ENCODE measurements at places on chromosomes 1 and 21. TPM values are rescaled to one million over a fixed set of nuclear protein-coding genes. Genes with fewer than 3 reads are reported as not detected.

DNA sequence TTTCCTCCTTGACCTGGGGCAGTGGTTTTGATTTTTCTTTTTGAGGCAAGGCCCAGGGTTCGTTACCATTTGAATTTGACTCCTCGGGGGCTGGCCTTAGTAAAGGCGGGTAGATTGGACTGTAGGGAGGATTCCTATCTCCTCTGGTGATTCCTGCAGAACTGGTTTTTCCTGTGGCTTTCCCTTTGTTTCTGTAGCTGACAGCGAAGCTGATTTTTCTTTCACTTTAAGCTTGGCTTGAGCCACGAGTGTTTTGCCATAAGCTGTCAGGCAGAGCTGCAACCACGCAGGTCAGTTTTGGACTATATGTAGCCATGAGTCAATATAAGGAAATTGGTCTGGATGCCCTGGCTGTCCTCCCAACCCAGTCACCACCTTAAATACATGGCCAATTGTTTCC is 28.7 kb upstream of the KCNJ15 start:
- peaks cover 17% of the 10 kb centered on the region for H3K36me3 ChIP-seq
- H3K4me1 ChIP-seq = no peaks in the 10 kb centered on the region
- H3K27ac ChIP-seq = no peak overlapping the region
- H3K4me3 ChIP-seq = no peak overlapping the region
- no peaks in the 10 kb centered on the region for H3K27me3 ChIP-seq

Gene PGBD5
- 1.1 TPM for total RNA-seq

DNA sequence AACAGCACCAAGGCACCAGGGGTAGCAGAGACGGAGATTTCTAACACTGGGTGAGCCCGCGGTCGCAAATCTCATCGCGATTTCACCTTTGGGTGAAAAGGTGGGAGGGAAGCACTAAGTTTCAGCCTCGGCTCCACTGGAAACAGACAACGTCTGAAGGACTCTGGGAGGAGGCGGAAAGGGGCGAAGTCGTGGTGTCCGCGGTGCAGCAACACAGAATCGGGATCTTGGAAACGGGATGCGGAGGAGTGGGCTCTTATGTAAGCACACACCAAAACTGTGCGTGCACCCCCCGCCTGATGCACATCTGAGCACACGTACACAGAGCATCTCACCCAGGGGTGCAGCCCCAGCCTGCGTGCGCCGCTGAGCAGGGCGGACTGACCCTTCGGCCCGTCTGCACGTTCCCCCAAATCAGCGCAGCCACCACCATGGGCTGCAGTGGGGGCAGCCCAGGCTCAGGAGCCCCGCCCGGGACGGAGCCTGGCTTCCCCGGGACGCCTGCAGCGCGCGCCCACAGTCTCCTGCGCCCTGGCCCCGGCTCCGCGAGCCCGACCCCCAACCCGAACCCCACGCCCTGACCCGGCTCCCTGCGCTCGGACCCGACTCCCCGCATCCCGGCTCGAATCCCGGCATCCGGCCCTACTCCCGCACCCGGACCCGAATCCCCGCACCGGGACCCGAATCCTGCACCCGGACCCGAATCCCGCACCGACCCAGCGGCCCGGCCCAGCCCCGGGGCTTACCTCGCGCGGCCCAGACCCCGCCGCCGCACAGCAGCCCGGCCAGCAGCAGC is 670 bp downstream of the CLSTN1 start:
- H3K36me3 ChIP-seq = no peaks in the 10 kb centered on the region
- no peak for DNase-seq
- H3K27me3 ChIP-seq = no peaks in the 10 kb centered on the region
- peaks cover 48% of the 10 kb centered on the region for H3K4me1 ChIP-seq
- peak overlapping the region; percentile 93 for H3K4me3 ChIP-seq
- H3K27ac ChIP-seq = peak overlapping the region; percentile 84

Gene MX2
- not detected for total RNA-seq

Gene SMAP2
- total RNA-seq = 12.7 TPM

DNA sequence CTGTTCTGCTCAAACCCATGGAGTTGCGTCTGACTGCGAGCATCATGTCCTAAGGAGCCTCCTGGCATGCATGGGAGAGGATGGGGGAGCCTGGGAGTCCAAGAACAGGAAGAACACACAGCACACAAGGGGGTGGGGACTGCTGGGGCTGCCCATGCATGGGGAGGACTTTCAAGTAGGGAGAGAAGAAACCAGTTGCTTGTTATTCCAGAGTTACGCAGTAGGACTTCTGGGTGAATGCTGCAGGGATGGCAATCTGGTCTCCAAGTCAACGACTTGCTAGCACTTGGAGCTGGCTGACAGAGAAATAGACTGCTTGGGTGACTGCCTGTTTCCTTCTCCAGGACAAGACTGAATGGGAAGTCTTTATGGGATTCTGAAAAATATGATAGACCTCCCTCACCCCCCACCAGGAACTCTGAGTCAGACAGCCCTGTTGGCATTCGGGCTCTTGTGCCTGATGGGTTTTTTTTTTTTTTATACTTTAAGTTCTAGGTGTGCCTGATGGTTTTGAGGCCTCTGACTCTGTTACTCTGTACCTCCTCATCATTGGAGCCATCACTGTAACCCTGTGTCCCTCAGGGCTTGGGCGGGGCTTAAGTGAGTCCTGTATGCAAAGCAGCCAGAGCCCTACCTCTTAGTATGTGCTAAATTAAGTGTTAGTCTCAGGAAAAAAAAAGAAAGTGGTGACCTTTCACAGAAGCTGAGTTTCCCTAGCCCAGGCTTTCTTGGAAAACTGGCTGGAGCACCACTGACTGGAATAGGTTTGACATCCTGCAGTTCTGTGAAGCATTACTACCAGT is 30.3 kb downstream of the MAP3K21 start:
- DNase-seq = no peak
- no peak overlapping the region for H3K27ac ChIP-seq
- H3K27me3 ChIP-seq = peaks cover 41% of the 10 kb centered on the region
